ENCODE measurements at places on chromosomes 16 and 17.

DNA sequence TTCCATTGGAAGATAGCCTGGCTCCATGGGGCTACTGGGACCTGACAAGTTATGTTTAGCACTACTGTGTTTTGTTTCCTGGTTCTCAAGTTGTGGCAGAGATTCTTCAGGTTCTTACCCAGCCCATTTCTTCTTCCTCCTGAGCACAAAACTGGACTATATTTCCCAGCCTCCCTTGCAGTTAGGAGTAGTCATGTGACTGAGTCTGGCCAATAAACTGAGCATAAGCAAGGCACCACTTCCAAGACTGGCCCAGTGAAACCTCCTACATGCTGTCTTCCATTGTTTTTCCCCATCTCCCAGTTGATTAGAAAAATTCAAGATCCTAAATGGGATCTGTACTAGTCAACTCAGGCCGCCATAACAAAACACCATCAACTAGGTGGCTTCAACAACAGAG lies 28.2 kb upstream of the RBBP6 start:
- DNase-seq, result no peak

- DNase-seq, result no peak
These were observed 40.6 kb downstream of the STH start for GRCh38 chr17:46039592-46040186.

DNA sequence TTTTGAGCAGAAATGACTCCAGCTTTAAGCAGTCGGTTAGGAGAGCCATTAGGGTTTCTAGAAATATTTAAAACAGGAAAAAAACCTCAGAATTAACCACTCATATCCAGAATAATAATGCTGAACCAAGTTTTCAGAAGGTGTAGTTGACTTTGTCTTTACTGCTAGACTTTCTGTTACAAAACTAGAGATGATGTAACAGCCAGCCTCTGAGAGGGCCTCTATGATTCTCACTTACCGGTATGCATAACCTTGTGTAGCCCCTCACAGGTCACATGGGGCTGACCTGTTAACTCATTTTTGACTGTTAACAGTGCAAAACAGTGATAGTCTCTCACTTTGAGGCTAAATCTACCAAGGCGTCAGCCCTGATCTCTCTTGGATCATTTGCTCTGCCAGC lies 74.3 kb downstream of the TEX14 start:
- no peak for DNase-seq

DNA sequence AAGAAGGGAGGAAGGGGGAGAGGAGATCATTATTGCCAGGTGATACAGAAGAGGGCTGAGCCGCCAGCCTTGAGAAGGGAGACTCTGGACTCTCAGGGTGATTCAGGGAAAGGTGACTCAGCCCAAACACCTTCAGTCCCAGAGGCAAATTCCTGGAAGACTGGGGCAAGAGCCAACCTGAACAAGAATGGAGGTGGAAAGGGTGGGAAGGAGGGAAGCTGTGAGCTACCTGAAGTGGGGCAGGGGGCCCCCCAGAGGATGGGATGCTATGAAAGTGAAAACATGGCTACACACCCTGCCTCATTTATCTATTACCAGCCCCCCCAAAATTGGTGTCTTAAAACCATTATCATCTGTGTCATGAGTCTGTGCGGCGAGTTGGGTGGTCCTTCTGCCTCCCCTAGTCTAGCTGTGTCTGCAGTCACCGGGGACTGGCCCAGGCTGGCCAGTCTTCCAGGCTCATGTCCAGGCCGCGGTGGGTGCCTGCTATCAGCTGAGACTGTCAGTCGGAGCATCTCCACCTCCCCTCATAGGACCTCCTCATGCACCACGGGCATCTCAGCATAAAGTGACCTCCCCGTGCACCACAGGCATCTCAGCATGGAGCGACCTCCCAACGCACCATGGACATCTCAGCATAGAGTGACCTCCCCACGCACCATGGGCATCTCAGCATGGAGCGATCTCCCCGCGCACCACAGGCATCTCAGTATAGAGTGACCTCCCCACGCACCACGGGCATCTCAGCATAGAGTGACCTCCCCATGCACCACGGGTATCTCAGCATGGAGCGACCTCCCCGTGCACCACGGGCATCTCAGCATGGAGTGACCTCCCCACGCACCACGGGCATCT lies 3.2 kb upstream of the SLC47A2 start:
- no peak for DNase-seq

GRCh38 chr17:51425773-51426172 lies 165.4 kb downstream of the UTP18 start:
- no peak for DNase-seq

GRCh38 chr17:56699186-56699894 lies 105.8 kb downstream of the NOG start:
- no peak for DNase-seq

GRCh38 chr17:12982224-12982623 lies 35.6 kb downstream of the ELAC2 start:
- no peak for DNase-seq

DNA sequence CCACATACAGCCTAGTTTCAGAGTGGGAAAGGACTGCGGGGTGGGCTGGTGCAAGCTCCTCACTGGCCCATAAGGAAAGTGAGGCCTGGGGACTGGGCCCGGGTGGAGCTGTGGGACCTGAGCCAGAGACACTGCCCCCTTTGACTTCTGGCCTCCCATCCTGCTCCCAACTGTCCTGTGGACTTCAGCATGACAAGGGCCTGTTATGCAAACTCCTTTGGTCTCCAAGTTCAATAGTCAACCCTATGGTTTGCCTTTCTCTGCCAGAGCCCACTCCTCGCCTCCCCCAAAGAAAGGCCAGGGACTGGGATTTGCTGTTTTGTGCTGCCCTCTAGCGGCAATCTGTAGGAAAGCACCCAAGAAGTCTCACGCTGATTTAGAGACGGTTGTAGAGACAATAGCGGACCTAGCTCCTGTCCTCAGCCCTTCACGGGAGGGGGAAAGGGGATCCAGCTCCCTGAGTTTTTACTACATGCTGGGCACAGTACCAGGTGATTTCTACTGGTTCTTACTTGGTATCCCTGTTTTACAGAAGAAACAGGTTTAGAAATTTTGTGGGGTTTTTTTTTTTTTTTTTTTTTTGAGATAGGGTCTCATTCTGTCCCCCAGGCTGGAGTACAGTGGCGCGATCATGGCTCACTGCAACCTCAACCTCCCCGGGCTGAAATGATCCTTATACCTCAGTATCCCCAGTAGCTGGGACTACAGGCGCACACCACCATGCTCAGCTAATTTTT lies 1.2 kb upstream of the TLCD3B start:
- DNase-seq, result no peak

GRCh38 chr16:24939224-24939623 lies 75.9 kb downstream of the ARHGAP17 start:
- no peak for DNase-seq
